ENCODE measurements at places on chromosomes 16 and 17. TPM values are rescaled to one million over a fixed set of nuclear protein-coding genes. Genes with fewer than 3 reads are reported as not detected.

Gene P2RX1
- under 0.01 TPM for total RNA-seq

DNA sequence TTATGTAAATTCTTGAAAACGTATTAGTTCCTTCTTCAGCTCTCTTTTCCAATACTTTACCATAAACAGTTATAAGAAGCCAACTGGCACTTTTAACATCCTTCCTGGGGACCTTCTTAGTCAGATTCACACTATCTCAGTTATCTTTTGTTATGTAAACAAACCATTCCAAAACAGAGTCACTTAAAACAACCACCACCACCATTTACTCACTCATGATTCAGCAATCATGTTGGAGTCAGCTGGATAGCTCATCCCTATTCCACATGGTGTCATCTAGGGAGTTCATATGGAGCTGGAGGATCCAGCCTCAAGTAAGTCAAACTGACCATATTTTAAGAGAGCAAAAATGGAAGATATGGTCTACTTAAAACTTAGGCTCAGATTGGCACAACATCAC is 240.3 kb upstream of the IRX3 start:
- no peaks in the 10 kb centered on the region for H3K4me1 ChIP-seq
- no peaks in the 10 kb centered on the region for H3K27me3 ChIP-seq
- H3K27ac ChIP-seq: no peak overlapping the region

Gene KRT31
- not detected for total RNA-seq

- H3K27me3 ChIP-seq: no peaks in the 10 kb centered on the region
- no peaks in the 10 kb centered on the region for H3K4me1 ChIP-seq
- no peak for DNase-seq
- no peaks in the 10 kb centered on the region for H3K36me3 ChIP-seq
- H3K4me3 ChIP-seq: no peak overlapping the region
- H3K27ac ChIP-seq: no peak overlapping the region
Observed at GRCh38 chr16:78791011-78791410, 691.6 kb downstream of the WWOX start.

Gene GNAO1
- total RNA-seq: 0.26 TPM

- H3K36me3 ChIP-seq: no peaks in the 10 kb centered on the region
- no peak overlapping the region for H3K4me3 ChIP-seq
- no peak overlapping the region for H3K27ac ChIP-seq
- no peaks in the 10 kb centered on the region for H3K4me1 ChIP-seq
- H3K27me3 ChIP-seq: no peaks in the 10 kb centered on the region
- DNase-seq: no peak
Observed at GRCh38 chr17:76437467-76438402, 15.2 kb downstream of the UBE2O start.

GRCh38 chr16:27169511-27170071 is 33.7 kb upstream of the KDM8 start:
- DNase-seq: peak; percentile 69
- no peak overlapping the region for H3K4me3 ChIP-seq
- H3K27ac ChIP-seq: no peak overlapping the region
- H3K36me3 ChIP-seq: no peaks in the 10 kb centered on the region
- no peaks in the 10 kb centered on the region for H3K27me3 ChIP-seq
- no peaks in the 10 kb centered on the region for H3K4me1 ChIP-seq

DNA sequence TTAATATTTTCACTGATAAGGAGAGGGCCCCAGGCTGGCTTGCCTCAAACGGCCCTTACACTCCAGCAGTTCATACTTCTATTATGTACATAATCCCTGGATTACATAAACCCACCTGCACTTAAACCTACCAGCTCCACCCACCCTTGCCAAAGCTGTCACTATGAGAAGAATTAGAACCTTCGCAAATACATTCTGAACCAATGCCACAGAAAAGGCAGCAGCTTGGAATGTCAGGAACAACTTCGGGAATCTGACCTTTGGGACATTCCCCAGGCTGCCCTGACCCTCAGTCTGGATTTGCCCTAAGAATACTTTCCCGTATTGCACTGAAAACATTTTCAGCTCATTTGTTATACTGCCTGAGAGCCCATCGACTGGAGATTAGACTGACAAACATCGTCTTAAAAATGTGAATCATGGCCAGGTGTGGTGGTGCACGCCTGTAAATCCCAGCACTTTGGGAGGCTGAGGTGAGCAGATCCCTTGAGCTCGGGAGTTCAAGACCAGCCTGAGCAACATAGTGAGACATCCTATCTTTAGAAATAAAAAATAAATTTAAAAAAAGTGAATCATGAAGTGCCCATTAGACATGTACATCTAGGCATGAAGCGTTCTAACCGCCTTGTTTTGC is 21.0 kb upstream of the SEC14L1 start:
- no peaks in the 10 kb centered on the region for H3K36me3 ChIP-seq
- H3K27ac ChIP-seq: no peak overlapping the region
- H3K4me1 ChIP-seq: peaks cover 11% of the 10 kb centered on the region
- DNase-seq: no peak
- H3K27me3 ChIP-seq: no peaks in the 10 kb centered on the region

- peak; percentile 91 for DNase-seq
- H3K36me3 ChIP-seq: no peaks in the 10 kb centered on the region
- H3K4me3 ChIP-seq: no peak overlapping the region
- H3K27ac ChIP-seq: peak overlapping the region; percentile 47
- peaks cover 19% of the 10 kb centered on the region for H3K27me3 ChIP-seq
Observed at GRCh38 chr17:76872221-76872873, 4.1 kb downstream of the MGAT5B start.

Gene CUEDC1
- total RNA-seq: 11.9 TPM

Gene HSPB9
- total RNA-seq: not detected

GRCh38 chr17:39938140-39938869 is 10.8 kb downstream of the LRRC3C start:
- H3K36me3 ChIP-seq: no peaks in the 10 kb centered on the region
- DNase-seq: no peak
- H3K4me3 ChIP-seq: no peak overlapping the region
- H3K27ac ChIP-seq: no peak overlapping the region
- H3K27me3 ChIP-seq: peaks cover 7% of the 10 kb centered on the region
- peaks cover 6% of the 10 kb centered on the region for H3K4me1 ChIP-seq

Gene PTX4
- total RNA-seq: not detected

Gene NPIPA5
- total RNA-seq: 3.1 TPM

GRCh38 chr17:5201011-5201410 is 9.3 kb upstream of the ZNF594 start:
- H3K36me3 ChIP-seq: no peaks in the 10 kb centered on the region
- H3K27me3 ChIP-seq: no peaks in the 10 kb centered on the region
- H3K27ac ChIP-seq: no peak overlapping the region
- H3K4me1 ChIP-seq: no peaks in the 10 kb centered on the region
- DNase-seq: no peak

Gene GCGR
- not detected for total RNA-seq

- H3K27ac ChIP-seq: peak overlapping the region; percentile 84
- H3K27me3 ChIP-seq: no peaks in the 10 kb centered on the region
- H3K36me3 ChIP-seq: no peaks in the 10 kb centered on the region
- H3K4me1 ChIP-seq: no peaks in the 10 kb centered on the region
- peak overlapping the region; percentile 92 for H3K4me3 ChIP-seq
Observed at GRCh38 chr16:78100112-78100467, 636 bp downstream of the WWOX start.

GRCh38 chr17:62765351-62765750 is 42.8 kb downstream of the MARCHF10 start:
- H3K36me3 ChIP-seq: no peaks in the 10 kb centered on the region
- DNase-seq: no peak
- H3K4me3 ChIP-seq: no peak overlapping the region
- no peaks in the 10 kb centered on the region for H3K4me1 ChIP-seq

Gene ITGAD
- not detected for total RNA-seq

DNA sequence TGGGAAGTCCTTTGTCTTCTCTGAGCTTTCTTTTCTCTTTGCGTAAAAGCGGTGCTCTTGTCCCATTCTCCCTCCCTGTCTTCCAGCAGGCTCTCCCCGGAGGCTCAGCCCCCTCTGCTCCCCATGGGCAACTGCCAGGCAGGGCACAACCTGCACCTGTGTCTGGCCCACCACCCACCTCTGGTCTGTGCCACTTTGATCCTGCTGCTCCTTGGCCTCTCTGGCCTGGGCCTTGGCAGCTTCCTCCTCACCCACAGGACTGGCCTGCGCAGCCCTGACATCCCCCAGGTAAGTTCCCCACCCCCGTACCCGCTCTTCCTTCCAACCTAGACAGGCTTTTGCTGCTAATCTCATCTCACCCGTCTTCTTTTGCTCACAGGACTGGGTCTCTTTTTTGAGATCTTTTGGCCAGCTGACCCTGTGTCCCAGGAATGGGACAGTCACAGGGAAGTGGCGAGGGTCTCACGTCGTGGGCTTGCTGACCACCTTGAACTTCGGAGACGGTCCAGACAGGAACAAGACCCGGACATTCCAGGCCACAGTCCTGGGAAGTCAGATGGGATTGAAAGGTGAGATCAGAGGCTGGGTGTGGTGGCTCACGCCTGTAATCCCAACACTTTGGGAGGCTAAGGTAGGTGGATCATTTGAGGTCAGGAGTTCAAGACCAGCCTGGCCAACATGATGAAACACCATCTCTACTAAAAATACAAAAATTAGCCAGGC is 1.3 kb downstream of the TMEM219 start:
- H3K36me3 ChIP-seq: peaks cover 2% of the 10 kb centered on the region
- no peak for DNase-seq
- peak overlapping the region; percentile 65 for H3K27ac ChIP-seq

DNA sequence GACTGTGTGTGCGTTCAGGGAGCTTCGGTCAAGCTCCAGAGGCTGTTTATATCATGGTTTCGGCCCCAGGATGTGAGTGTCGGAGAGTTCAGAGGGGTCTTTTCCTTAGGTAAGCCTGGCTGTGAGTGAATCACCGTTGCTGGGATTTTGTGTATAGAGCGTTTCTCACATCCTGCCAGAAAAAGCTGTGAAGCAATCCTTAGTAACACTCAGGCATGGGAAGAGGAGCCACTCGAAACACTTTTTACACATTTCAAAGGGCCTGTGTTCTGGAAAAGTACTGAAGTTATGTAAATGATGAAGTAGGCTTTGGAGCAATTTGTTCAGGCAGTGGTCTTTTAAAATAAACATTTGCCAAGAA is 662 bp downstream of the PGS1 start:
- DNase-seq: peak; percentile 83
- H3K4me1 ChIP-seq: peaks cover 50% of the 10 kb centered on the region
- H3K4me3 ChIP-seq: peak overlapping the region; percentile 95
- H3K27ac ChIP-seq: peak overlapping the region; percentile 99
- H3K36me3 ChIP-seq: peaks cover 2% of the 10 kb centered on the region

Gene TPPP3
- total RNA-seq: 3.8 TPM

Gene KRT17
- 0.26 TPM for total RNA-seq

GRCh38 chr16:67883872-67884261 is 818 bp upstream of the NRN1L start:
- peak; percentile 44 for DNase-seq
- no peak overlapping the region for H3K4me3 ChIP-seq
- no peaks in the 10 kb centered on the region for H3K27me3 ChIP-seq
- peaks cover 43% of the 10 kb centered on the region for H3K36me3 ChIP-seq
- peaks cover 6% of the 10 kb centered on the region for H3K4me1 ChIP-seq

Gene AOC3
- 0.26 TPM for total RNA-seq

- DNase-seq: no peak
- no peaks in the 10 kb centered on the region for H3K27me3 ChIP-seq
- H3K36me3 ChIP-seq: peaks cover 1% of the 10 kb centered on the region
- no peak overlapping the region for H3K27ac ChIP-seq
- peaks cover 5% of the 10 kb centered on the region for H3K4me1 ChIP-seq
Observed at GRCh38 chr17:17480593-17481148, 3.9 kb downstream of the MED9 start.

All from fibroblast of lung (primary cell).